ENCODE measurements at places on chromosomes 16 and 17.

- no peak for DNase-seq
Observed at GRCh38 chr16:88424587-88425235, 28.4 kb upstream of the ZFPM1 start.

GRCh38 chr16:27430923-27431484, 29.0 kb downstream of the IL21R start:
- DNase-seq, result no peak

- no peak for DNase-seq
Observed at GRCh38 chr17:36824678-36825101, 112.6 kb upstream of the LHX1 start.

- no peak for DNase-seq
Observed at GRCh38 chr16:27468941-27469531, 67.1 kb downstream of the IL21R start.

DNA sequence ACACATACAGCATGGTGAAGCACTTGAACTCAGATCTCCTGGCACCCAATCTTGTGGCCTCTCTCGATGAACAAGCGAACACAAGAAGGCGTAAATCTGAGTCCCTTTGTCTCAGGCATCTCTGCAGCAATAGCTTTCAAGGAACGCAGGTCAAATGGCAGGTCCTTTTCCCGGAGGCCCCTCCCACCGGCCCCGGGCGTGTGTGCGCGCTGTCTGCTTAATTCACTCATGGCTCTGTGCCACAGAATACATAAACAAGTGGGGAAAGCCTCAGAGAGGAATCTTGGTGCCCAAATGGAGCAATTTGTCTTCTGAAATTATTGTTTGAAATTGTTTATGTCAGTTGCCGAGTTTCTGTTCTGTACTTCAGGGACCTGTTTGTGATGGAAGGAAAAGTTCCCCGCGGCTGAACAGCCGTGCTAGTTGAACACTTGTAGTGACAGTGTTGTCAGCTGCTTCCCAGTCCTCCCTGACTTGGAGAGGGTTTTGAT, 14.8 kb downstream of the MYOCD start:
- no peak for DNase-seq

DNA sequence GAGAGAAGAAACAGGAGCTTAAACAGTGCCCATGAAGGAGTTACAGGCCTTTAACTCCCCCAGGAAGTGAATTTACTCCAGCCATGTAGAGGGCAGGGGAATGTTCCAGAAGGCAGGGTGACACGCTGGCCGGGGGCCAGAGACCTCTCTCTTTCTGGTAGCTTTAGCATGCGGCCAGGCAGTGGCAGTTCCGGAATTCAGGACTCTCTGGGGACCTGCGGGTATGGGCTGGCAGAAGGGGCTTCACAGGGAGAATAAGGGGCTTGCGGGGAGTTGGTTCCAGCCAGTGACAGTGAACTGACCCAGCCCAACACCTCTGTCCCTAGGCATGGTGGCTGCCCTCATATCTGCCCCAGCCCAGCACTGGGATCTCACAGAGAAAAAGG, 40.0 kb downstream of the MYH3 start:
- no peak for DNase-seq

DNA sequence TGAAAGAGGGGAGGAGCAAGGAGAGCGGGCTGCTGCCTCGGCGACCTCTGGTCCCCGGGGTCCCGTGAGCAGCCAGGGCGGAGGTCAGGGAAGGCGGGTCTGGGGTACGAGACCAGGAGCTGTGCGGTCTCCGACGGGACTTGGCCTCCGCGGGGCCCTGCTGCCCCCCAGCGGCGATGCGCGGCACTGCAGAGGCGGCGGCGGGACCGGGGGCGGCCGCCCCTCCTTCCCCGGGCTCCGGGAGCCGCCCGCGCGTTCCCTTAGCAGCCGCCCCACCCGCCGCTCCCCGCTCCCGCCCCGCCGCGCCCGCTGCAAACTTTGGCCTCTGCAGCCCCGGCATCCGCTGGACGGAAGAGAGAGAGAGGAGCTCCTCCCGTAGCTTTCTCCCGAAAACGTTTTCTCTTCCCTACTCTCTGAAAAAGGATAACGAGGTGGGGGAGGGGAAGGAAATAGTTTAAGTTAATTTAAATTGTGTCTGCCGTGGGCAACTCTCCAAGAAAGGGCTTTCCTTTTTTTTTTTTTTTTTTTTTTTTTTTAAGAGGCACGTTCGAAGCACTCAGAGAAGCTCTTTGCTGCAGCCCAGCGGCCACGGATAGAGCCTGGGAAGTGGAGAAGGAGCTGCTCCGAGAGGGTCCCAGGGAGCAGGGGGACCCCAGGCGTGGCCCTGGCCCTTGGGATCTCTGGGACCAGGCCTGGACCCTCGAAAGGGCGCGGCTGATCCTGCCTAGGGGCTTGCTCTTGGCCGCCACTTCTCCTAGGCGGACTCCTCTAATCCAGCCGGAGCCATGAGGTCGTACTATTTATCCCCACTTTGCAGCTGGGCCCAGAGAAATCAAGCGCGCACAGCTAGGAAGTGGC, 43.2 kb downstream of the C16orf82 start:
- DNase-seq, result peak; percentile 81

DNA sequence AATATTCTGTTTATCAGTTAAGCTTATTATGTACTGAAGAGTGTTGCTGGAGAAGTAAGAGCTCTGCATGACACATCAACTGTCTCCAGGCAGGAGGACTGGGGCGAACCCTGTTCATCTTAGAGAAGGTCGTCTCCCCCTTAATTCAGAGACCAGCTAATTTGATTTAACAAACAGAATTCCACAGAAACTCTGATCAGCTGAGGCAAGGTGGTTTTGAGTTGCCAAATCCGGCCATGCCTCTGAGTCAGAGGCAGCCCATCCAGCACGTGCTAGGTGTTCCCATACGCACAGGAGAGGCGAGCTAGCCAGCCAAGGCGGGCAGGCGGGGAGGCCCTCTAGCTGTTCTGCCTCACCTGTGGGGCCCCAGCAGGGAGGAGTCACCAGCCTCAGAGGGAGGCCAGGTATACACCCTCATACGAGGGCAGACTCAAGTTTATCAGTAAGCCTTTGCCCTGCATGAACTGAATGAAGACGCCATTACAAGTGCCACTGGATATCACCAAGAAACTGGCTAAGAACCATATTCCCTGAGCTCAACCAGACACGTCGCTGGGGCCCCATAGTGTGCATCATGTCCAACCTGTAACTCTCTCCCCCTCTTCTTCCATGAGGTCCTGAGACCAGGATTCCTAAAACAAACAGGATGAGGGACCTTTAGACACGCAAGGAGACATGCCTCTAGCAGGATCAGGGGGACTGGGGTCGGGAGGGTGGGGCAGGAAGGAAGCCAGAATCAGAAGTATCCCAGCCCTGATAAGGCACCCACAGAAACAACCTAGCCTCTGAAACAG, 25.7 kb downstream of the STAT5A start:
- no peak for DNase-seq

DNA sequence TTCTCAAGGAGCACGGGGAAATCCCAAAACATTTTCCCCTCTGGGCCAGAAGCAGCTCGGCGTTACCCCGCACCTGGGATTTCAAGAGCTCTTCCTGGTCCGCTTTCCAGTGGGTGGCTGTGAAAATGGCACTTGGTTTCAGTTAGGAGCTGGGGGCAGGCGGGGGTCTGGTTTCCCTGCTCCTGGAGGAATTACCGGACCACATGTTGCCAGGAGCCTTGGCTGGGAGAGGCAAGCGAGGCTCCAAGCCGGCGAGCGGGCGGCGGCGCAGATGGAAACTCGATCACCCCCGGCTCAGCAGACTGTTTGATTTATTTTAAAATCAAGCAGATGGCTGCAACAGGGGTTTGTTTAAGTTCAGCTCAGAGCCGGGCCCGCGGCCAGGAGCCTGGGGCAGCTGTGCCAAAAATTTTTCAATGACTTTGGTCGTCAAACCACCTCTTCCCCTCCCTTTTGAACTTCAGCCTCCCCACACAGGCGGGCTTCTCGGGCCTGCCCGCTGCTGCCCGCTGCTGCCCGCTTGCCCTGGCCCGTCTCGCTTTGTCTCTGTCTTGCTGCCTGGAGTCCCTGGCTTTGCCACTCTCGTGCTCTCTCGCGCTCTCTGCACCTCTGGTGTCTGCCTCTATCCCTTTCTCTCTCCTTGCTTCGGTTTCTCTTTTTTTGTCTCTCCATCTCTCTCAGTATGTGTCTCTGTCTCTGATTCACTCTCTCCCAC, 108.0 kb upstream of the CIBAR2 start:
- no peak for DNase-seq

DNA sequence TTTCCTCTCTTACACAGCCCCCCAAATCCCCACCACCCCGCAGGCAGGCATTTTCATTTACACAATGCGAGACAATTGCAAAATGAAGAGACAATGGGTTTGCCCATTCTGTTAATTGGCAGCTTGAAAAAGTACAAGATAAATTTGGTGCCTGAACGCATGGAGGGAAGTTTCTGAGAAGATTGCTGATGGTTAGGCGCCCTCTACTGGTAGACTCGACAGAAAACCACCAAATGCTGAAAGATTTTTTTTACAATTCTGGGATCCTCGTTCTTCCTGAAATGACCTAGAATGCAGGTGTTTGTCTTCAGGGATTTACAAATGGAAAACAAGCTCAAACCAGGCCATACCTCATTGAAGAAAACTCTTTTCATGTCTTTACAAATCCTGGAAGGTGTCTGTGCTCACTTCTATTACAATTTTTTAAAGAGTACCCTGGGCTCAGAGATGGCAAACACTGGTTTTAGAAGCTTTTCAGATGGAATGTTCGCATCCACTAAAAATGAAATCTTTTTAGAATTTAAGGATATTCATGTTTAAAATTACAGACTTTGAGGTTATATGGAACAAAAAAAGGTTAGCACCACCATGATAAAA, 338.5 kb downstream of the PMP22 start:
- DNase-seq, result peak; percentile 6

GRCh38 chr17:73611630-73612029, 32.6 kb downstream of the SDK2 start:
- DNase-seq, result no peak

DNA sequence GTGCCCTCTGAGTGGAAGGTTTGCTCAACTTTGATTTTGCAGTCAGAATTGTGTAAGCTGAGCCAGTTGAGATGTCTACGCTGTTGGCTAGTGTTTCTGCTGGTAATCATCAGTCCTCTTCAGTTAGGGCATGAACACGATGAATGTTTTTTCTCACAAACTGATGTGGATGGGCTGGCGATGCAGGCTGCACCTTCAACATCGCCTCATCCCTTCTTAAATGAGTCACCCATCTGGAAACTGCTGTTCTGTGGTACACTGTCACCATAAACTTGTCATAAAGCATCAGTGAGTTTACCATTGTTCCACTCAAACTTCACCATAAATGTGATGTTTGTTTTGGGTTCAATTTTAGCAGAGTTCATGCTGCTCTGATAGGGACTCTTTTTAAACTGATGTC, 8.4 kb downstream of the C16orf95 start:
- no peak for DNase-seq

GRCh38 chr17:57253362-57254065, 2.8 kb upstream of the MSI2 start:
- no peak for DNase-seq

GRCh38 chr17:34739386-34739785, 160.0 kb downstream of the TMEM132E start:
- DNase-seq, result no peak

DNA sequence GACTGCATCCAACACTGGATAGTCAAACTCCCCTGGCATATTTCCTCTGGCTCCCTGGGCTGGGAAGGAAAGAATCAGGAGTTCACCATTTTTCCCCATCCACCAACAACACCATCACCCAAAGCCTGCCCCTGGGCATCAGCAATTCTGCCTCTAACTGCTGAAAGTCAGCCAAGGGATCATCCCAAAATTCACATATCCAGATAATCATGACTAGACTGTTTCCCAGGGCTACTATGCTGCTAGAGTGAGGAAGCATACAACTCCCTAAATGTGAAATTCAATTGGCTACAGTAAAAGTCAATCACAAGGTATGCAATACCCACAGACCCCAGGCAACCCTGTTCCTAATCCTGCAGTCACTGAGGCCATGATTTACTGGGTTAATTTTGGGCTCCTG, 230.6 kb downstream of the C16orf95 start:
- no peak for DNase-seq

DNA sequence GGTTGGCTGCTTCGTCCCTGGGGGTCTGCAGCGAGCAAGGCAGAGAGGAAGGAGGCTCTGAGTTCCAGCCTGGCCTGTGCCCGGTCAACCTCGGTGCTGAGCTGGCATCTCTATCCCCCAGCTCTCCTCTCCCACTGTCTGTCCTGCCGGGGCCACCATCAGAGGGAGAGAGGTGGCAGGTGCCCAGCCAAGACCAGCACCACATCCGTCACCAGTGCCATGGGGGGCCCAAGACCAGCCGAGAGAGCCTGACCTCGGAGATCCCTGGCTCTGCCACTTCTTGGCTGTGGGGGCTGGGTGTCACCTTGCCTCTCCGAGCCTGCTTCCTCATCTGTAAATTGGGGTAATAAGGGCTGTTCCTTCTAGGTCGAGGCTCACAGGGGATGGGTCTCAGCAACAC, 560 bp upstream of the P2RX1 start:
- DNase-seq, result no peak
